HuH-7.5 (cell line): ENCODE measurements at places on chromosomes 3 and 15.

GRCh38 chr3:128584412-128585020, 66.1 kb downstream of the RPN1 start:
- DNase-seq = peak; percentile 50

- DNase-seq = no peak
Observed at GRCh38 chr3:194471863-194472262, 14.9 kb downstream of the ATP13A3 start.

DNA sequence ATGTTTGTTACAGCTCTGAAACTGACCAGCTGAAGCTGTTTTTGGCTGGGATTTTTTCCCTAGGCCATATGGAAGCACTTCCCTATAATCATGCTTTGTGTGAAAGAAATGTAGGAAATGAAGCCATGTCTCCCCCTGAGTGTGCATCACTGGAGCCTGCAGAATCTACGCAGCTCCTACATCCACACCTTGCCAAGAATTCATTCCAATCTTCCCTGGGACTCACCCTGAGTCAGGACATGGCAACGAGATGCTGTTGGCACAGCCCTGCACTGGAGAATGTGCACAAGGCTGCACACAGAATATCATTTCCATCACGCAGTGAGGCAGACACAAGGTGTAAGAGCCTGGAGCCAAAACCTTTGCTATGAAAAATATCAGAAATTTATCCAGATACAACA, 189.5 kb downstream of the ADAMTSL3 start:
- no peak for DNase-seq

- DNase-seq = no peak
Observed at GRCh38 chr3:82002491-82002890, 241.0 kb upstream of the GBE1 start.

- no peak for DNase-seq
Observed at GRCh38 chr3:56302417-56302816, 165.8 kb downstream of the ERC2 start.

GRCh38 chr3:119223511-119223910, 17.2 kb downstream of the B4GALT4 start:
- no peak for DNase-seq

GRCh38 chr3:114831861-114832260, 315.2 kb downstream of the ZBTB20 start:
- no peak for DNase-seq

DNA sequence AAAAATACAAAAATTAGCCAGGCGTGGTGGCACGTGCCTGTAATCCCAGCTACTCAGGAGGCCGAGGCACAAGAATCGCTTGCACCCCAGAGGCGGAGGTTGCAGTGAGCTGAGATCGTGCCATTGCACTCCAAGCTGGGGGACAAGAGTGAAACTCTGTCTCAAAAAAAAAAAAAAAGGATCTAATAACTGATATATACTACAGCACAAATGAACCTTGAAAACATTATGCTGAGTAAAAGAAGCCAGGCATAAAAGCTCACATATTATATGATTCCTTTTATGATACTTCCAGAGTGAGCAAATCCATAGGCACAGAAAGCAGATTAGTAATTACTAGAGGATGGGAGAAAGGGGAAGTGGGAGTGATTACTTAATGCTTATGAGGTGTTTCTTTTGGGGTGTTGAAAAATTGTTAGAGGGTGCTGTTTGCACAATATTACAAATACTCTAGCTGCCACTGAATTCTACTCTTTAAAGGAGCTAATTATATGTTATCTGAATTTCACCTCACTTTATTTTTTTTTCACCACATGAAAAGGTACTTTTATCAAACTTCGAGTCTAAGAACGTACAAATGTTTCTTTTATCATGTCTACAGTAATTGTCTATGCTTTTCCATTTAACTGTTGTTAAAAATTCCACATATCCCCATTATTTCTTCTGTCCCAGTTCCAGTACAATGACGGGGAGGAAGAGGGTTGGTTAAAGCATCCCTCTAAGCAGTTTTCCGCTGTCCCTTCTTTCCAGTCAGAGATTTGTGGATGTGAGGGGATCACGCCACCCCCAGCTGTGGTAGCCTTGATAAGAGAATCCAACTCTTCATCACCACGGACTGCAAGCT, 77.7 kb upstream of the FAM174B start:
- no peak for DNase-seq

DNA sequence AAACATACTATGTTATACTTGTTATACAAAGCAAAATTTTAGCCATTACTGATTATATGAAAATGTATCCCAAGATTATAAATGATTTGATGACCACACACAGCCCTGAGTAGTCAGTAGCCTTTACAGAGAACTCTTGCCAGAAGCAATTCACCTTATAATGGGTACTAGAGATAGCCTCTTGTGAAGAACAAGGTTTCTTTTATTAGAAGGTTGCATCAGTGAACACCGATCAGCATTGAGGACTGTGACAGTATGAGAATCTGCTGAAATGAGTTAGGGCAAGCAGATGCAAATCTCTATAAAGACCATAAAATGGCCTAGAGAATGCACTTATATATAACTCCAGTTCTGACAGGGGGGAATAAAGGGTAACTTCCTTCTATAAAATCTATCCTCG, 10.1 kb downstream of the CDC25A start:
- DNase-seq = no peak

GRCh38 chr3:174986685-174987084, 127.6 kb downstream of the NAALADL2 start:
- DNase-seq = no peak

DNA sequence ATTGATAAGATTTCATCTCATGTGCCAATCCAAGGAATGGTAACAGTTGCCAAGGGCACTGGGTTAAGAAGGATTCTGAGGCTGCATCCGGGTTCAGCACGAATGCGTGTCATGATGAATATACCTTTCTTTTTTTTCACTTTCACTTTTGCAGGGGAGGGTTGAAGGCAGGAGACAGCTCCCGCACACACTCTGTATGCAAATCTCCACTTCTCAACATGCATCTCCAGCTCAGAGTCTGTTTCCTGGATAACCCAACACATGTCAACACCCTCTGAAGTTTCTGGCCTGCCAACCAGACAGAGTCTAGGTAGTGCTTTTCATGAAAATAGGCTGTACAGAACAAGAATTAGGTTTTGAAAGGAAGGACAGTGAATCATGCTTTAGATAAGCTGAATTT, 21.6 kb downstream of the B4GALT4 start:
- DNase-seq = no peak

DNA sequence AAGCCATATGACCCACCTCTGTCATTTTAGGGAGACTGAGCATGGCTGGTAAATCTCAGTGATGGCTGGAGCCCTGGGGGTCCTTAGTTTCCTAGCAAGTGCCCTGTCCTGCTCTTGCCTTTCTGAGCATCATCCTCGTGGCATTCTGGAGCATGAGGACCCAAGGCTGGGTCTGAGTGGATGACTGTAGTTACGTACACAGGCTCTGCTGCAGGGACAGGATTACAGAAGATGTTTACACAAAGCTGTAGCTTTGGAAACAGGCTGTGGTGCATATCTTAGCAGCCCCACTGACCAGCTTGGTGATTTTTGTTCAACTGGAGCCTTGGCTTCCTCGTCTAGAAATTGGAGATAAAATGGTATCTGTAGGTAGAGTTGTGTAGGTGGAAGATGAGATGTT, 272.9 kb upstream of the CTDSPL start:
- DNase-seq = no peak

GRCh38 chr3:46318207-46318927, 35.5 kb upstream of the CCR2 start:
- DNase-seq = no peak

- no peak for DNase-seq
Observed at GRCh38 chr15:98304371-98304770, 343.9 kb downstream of the ARRDC4 start.

- DNase-seq = no peak
Observed at GRCh38 chr3:132448216-132448961, 31.1 kb downstream of the DNAJC13 start.

GRCh38 chr15:50736823-50737222, 28.7 kb downstream of the SPPL2A start:
- no peak for DNase-seq

DNA sequence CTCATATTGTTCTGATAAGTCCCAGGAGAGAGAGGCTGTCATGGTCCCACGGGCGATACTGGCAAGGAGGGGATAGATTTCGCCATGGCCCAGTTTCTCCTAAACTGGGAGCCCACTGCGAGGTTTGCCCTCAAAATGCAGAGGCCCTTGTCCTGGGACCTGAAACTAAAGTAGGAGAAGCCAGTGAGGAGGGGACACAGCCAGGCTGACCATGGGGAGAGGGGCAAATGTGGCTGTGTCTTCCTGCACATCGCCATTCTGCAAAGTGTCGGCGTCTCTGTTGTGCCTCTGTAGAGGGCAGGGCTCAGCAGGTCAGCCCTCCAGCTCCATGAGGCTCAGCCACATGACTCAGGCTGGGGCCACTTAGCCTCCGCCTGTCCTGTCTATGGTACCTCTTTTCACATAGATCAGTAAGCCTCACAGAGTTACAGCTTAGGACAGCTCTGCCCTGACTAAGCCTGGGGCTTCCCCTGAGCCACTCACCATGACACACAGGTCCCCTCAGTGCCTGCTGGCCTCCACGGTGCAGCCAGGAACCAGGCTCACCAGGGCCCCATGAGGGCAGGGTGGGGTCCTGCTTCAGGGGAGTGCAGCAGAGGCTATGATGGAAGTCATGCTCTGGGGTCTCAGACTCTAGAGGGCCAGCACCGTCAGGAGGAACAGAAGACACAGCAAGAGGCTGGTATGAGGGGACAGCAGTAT, 28.6 kb upstream of the PLXNA1 start:
- no peak for DNase-seq

- DNase-seq = no peak
Observed at GRCh38 chr3:135138776-135139175, 343.7 kb downstream of the EPHB1 start.

GRCh38 chr3:31223278-31223677, 309.4 kb upstream of the STT3B start:
- no peak for DNase-seq

DNA sequence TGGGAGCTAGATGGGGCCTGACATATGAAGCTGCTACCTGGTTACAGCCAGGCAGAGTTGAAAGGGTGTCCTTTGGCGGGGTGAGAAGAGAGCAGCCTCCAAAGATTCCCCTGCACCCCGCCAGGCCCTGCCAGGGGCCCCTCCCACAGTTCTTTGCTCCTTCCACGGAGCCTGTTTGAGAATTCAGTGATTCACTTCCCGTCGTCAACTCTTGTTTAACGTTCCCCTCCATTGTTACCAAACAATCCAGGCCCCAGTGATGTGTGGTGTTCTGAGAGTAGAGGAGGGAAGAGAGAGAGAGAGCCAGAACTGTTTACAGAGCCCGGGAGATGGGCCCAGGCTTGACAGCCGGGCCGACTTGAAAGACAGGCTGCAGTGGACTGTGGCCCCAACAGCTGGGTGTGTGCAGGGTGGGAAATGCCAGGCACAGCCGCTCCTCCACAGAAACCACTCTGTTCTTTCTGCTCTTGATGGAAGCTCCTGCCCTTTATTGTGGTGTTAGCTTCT, 81.5 kb downstream of the SMAD3 start:
- peak; percentile 55 for DNase-seq

- DNase-seq = no peak
Observed at GRCh38 chr3:54213907-54214306, 91.6 kb downstream of the CACNA2D3 start.

GRCh38 chr15:66757521-66757920, 55.5 kb downstream of the SMAD6 start:
- no peak for DNase-seq

- no peak for DNase-seq
Observed at GRCh38 chr3:108200024-108200423, 22.2 kb downstream of the IFT57 start.

- no peak for DNase-seq
Observed at GRCh38 chr3:158108445-158108985, 1.4 kb upstream of the RSRC1 start.

- DNase-seq = no peak
Observed at GRCh38 chr15:42349186-42349585, 10.1 kb upstream of the CAPN3 start.

- no peak for DNase-seq
Observed at GRCh38 chr3:156252656-156253055, 132.3 kb downstream of the KCNAB1 start.

DNA sequence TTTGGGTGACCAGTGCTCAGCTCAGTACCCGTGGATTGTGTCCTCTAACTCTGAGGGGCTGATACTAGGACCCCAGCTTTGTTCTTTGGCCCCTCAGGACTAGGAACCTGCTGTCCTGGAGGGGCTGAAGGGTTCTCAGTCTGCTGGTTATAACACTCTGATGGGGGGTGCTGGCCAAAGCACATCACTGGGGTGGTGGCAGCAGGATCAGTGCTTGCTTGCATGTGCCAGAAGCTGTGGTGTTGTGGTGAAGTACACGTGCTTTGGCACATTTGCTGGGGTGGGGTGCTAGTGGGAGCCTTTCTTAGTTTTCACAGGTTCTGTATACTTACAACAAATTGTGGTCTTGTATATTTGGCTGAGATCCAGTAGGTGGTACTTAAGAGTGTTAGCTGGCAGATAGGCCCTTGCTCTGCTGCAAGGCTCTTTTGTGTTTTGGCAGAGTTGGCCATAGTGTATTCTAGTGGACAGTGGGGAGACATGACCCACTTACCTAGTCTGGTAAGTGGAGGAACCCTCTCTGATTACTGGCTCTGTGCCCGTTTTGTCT, 344.3 kb downstream of the EDEM1 start:
- DNase-seq = no peak

DNA sequence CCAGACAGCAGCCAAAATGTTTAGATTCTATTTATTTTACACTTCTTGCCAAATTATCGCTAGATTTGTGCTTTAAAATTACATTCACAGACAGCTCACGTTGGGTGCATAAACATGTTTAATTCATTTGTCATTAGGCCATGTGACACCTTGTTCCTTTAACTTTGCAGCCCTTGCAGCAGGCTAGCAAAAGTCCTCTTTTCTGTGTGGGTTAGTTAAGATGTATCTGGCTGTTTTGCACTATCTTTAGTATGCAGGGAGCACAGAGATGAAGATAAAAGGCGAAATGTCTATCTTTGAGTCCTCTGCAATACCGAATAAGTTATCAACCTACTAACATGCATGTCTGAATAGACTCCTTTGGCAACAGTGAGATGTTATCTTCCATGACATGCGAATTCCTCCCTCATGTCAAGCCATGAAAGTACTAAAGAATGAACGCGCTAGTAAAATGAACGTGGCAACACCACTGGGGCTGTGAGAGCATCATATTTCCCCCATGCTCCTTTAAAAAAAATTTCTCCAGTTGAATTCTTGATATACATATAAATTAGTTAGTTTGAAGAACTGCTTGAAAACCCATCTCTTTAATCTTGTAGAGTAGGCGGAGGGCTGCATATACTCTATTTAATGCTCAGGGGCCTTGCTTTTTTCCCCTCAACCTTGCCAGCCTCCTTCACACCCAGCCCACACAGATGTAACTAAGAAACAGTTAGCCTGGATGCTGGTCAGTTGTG, 620.4 kb upstream of the NR2F2 start:
- DNase-seq = no peak

DNA sequence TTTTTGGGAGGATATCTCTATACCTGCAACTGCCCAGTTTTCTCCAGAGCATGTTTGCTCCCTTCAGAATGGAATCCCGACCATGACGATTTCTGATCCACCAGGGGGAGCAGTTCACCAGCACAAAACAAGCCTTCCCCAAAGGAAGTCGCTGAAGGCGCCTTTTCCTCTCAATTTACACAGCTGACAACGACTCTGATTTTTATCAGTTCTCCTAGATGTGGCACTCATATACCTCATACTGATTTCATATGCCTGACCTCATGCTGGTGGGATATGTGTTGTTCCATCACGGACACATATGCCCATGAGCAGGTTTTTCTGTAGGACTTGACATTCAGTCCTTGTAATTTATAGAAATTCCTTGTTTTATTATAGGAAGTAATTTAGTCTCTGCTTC, 1028.2 kb downstream of the MCTP2 start:
- peak; percentile 25 for DNase-seq

GRCh38 chr15:89074402-89075012, 13.7 kb upstream of the ABHD2 start:
- DNase-seq = no peak
